ENCODE measurements at places on chromosomes 2 and 18. TPM values are rescaled to one million over a fixed set of nuclear protein-coding genes. Genes with fewer than 3 reads are reported as not detected.

GRCh38 chr2:118490330-118490729 is 357.1 kb downstream of the EN1 start:
- DNase-seq, result no peak

DNA sequence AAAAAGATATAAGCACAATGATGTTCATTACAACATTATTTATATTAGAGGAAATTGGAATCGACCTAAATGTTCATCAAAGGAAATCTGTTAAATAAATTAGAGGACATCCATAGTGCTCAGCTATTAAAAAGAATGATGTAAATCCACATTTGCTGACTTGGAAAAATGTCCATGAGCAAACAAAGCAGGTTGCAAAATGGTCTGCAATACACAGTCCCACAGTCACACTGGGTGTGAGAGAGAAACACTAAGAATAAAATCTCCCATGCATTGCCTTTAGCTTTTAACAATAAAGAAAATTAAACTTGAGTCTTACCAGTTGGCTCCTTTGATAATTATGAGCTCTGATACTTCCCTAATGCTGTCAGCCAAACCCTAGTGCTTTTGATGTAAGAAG is 811.1 kb upstream of the SALL3 start:
- DNase-seq, result no peak

GRCh38 chr2:39781697-39782096 is 2.6 kb upstream of the THUMPD2 start:
- DNase-seq, result no peak

- DNase-seq, result no peak
These were observed 807.2 kb downstream of the LRP1B start for GRCh38 chr2:141323571-141323970.

- peak; percentile 10 for DNase-seq
These were observed 297.8 kb downstream of the SP3 start for GRCh38 chr2:173667415-173667814.

DNA sequence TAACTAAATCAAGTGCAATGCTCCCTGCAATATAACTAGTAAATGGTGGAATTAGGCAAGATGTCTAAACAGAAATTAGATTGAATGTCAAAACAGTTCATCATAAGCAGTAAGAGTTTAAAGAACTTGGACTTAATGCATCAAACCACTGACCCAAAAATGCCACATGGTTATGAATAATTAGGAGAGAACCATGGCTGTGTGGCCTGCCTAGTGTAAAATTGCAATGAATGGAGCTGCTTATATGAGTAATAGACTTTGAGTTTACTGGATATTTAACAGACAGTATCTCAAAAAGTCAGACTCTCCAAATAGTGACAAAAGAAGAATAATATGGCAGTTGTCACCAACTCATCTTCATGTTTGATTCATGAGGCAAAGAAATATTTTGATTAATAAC is 101.6 kb upstream of the COL5A2 start:
- DNase-seq, result no peak

DNA sequence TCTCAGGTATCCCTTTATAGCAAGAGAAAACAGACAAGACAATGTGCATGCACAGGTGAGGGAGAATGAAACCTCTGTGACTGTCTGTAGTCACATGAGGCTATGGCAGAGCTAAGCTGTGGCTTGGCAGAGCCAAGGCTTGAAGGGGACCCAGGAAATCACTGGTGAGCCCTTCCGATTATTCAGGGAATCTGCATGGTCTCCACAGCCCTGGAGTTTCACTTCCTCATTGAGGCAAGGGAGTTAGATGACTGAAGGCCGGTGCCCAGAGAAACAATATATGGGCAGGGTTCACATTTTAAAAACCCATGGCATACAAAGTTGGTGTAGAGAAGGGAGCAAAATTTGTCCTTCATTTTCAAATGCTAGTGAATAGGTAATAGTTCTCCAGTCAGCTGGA is 144.4 kb upstream of the REV1 start:
- DNase-seq, result no peak

DNA sequence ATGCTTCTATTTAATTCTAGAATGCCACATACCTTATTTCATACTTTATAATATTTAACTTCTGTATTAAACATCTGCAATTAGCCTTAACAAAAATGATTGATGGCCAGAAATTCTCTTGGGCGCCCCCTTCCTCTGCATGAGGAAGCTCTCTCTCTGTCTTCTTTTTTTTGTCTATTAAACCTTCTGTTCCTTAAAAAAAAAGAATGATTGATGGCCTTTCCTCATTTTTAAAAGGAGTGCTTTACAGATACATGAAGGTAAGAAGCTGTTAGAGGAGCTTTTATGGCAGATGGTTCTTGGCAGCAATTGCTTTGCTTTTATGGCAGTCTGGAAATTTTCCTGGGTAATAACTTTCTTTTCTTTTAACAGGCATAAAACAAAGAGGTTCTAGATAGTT is 526.9 kb downstream of the SLC4A3 start:
- no peak for DNase-seq

Gene FBXO48
- total RNA-seq, result 0.91 TPM

Gene RASGRP3
- total RNA-seq, result 0.59 TPM

Gene ANKRD30BL
- not detected for total RNA-seq
